ENCODE measurements at places on chromosomes 1 and 21.

- DNase-seq: no peak
Measured at GRCh38 chr1:198575798-198576641, 35.5 kb upstream of the ATP6V1G3 start.

DNA sequence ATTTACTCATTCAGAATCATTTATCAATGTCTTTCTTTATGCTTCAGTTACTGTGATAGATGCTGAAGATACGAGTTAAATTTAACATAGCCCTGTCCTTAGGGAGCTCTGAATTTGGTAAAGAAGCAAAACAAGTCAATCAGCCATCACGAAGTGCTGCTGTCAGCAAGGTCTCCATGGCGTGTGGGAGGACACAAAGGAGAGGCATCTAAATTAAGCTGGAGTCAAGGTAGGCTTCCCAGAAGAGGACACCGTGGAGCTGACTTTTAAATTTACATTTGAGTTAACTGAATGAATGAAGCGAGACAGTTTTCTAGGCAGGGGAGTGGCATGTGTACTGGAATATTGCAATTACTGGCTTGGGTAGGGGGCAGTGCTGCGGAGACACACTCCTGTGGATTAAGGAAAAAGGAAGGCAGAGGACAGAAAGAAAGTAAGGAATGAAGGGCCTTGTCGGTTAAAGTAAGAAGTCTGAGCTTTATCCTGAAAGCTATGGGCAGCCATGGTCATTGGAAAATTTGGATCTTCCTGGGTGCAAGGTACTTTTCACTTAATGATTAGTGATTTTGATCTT, 41.3 kb upstream of the C1orf87 start:
- DNase-seq: no peak

DNA sequence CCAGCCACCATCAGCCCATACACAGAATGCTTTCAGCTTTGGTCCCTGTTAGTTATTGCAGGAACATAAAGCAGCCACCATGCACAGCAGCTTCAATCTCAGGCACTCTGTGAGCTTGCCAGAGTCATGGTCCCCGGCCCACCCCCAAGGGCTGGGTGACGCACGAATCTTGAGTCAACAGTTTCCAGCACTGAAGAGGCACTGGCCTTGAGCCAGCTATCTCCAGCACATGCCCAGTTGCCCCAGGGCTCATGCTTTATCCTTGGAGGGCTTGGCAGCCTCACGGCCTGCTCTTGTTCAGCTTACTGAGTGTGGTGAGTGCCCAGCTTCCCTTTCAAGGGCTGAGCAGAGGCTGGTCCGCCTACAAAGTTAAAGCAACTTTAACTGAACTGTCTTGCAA, 200.7 kb upstream of the RAB4A start:
- peak; percentile 70 for DNase-seq

DNA sequence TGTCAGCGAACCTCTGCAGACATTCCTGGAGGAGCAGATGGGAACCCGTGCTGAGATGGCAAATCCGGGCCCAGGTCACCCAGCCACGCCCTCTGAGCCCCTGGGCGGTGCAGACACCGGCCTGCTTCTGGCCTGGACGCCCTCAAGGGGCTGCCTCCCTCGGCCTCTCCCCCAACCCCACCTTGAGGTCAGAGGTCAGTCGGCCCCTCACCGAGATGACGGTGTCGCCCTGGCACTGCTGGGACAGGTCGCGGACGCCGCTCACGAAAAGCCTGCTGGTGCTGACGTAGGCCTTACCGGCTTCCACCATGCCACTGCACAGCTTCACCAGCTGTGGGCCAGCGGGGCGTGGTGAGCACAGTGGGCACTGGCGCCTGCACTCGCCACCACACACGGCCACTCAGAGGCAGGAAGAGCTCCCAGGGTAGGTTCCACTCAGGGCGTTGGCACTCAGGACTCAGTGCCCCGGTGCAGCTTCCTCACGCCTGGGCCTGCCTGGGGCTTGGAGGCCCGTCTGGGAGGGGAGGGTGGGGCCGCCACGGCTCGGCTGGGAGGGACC, 4.7 kb downstream of the ACAP3 start:
- DNase-seq: no peak

DNA sequence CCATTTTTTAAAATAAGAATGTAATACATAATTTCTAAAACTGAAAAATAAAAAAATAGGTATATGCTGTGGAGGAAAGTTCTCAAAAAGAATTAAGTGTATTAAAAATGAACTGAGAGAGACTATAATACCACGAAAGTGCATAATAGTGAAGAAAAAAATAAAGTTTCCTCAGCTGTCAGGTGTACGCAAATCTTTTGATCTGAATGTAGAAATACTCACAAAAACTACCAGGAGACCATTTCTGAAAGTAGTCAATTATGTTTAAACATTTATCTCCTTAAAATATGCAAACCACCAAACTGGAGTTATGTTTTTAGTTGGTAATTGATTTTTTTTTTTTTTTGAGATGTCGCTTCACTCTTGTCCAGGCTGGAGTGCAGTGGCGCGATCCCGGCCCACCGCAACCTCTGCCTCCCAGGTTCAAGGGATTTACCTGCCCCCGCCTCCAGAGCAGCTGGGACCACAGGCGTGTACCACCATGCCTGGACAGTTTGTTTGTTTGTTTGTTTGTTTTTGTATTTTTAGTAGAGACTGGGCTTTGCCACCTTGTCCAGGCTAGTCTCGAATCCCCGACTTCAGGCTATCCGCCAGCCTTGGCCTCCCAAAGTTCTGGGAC, 1169.2 kb upstream of the B3GALT2 start:
- DNase-seq: no peak
